Skin of body (tissue), 3 donors: ENCODE measurements at places on chromosomes 1 and 21.

- no peak for DNase-seq
Observed at GRCh38 chr1:70487910-70488665, 77.0 kb downstream of the CTH start.

DNA sequence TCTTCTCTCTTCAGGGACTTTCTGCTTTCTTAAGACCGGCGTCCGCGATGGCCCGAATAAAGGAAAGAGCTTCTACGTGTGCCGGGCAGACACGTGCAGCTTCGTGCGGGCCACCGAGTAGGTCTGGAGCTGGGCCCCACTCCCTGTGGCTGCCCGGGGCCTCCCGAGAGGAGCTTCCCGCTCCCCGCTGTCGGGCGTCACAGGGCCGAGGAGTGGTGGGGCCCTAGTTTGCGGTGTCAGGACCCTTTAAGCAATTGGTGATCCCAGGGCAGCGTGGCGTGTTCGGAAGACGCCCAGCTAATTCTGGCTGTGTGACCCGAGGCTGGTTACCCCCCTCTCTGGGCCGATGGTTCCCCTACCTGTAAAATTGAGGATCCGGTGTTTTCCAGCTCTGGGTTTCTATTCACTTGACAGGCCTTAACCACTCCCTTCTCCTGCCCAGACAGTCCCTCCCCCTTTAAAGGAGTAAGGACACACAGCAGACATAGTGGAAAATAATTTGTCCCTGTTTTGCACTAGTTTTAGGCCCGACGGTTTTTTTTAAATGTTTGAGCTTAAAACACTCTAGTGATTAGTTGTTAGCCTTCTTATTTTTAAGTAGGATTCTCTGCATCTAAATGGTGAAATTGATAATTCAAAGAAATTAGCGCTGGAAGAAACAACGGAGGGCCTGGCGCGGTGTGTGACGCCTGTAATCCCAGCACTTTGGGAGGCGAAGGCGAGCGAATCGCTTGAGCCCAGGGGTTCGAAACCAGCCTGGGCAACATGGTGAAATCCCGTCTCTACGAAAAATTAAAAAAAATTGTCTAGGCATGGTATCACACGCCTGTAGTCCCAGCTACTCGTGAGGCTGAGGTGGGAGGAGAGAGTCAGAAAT is 553 bp downstream of the TTF2 start:
- DNase-seq: peak; percentile 28

DNA sequence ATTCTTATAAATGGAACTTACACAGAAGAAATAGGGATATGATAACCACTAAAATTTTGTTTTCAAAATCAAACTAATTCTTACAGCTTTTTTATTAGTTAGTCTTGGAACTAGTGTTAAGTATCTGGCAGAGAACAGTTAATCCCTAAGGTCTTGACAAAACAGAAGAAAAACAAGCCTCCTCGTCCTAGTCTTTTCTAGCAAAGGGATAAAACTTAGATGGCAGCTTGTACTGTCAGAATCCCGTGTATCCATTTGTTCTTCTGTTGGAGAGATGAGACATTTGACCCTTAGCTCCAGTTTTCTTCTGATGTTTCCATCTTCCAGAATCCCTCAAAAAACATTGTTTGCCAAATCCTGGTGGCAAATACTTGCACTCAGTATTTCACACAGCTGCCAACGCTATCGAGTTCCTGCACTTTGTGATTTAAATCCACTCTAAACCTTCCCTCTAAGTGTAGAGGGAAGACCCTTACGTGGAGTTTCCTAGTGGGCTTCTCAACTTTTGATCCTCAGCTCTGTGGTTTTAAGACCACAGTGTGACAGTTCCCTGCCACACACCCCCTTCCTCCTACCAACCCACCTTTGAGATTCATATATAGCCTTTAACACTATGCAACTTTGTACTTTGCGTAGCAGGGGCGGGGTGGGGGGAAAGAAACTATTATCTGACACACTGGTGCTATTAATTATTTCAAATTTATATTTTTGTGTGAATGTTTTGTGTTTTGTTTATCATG is 42.3 kb upstream of the LAMC2 start:
- DNase-seq: no peak

DNA sequence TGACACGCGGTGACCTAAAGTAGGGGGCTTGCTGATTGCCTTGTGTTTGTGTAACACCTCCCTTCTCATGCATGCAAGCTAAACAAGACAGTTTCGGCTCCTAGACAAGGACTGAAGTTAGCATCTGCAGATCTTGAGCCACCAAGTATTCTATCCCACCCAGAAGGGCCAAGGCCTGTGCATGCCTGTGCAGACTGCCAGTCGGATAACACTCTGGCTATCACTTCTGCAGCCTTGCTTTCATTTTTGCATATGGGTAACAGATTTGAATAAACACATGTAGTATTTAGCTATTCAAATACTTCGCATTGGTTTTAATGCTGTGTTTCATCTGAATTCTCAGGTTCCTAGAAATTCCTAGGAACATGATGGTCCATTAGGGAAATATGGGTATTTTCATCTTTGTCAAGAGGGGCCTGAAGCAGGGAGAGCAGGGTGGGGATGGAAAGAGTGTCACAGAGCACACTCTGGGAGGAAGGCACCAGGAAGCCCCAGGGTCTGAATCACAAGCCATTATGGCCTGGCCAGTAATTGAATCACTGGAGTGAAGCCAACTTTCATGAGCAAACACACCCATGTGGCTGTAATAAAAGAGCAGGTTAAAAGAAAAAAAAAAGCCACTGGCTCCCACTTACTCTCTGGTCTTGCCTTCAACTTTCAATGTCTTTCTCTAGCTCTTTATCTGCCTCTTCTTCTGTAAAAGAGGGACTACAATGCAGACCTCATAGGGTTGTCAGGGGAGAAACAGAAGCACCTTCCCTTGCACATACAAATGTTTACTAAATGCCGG is 28.3 kb downstream of the GADD45A start:
- DNase-seq: no peak

GRCh38 chr21:19510057-19510456 is 1106.5 kb upstream of the TMPRSS15 start:
- DNase-seq: no peak

DNA sequence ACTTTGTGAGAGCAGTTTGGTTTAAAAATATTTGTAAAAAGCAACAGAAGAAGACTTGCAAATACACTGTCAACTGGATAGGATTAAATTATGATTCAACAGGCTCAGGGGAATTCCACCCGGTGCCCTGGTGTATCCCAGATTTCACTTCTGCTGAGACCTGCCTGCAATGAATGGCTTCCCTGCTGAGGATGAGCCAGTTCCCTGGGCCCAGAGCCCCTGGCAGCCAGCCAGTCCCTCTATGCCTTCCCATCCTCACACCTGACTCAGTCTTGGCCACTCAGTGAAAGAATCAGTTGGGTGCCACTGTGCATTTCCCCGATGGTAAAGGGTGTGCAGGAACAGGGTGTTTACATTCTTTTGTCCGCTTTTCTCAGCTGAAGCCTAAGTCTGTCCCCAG is 64.4 kb downstream of the KCTD3 start:
- no peak for DNase-seq

DNA sequence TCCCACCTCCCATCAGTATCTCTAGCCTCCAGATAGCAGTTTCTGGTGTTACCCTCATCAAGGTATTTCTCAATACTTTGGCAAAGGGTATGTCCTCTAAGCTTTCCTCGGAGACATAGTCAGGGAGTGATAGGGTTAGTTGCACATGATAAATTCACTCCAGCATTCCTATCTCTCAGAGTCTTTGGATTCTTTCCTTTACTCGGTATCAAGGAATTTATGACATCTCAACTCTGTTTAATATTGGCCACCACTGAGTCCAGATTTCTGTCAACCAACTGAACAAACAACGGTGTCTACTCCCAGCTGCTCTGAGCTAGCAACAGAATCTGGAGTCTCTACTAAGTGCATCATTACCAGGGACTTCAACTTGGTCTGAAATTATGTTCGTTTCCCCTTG is 233.4 kb downstream of the TM2D1 start:
- DNase-seq: peak; percentile 76

DNA sequence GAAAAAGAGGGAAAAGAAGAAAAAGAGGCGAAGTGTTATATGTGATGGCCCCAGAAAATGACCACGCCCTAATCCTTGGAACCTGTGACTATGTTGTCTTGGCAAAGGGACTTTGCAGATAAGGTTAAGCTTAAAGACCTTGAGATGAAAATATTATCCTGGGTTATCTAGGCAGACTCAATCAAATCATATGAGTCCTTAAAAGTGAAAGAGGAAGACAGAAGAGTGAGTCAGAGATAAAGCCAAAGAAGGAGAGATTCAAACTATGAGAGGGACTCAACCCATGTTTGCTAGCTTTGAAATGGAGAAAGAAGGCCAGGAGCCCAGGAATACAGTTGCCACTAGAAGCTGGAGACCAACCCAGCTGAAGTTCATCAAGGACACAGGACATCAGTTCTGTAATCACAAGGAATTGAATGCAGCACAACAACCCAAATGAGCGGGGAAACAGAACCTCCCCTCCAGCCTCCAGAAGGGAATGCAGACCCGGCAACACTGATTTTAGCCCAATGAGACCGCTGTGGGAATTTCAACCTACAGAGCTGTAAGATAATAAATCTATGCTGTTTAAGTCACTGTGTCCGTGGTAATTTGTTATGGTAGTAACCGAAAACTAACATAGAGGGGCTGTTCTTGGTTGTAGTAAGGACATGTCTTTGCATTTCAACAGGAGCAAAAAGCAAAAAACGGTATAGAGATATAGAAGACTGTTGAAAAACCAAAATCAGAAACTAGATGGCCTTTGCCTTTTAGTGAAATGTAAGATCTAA is 4.2 kb upstream of the RGS8 start:
- no peak for DNase-seq

GRCh38 chr1:29460041-29460610 is 223.8 kb downstream of the PTPRU start:
- DNase-seq: no peak

DNA sequence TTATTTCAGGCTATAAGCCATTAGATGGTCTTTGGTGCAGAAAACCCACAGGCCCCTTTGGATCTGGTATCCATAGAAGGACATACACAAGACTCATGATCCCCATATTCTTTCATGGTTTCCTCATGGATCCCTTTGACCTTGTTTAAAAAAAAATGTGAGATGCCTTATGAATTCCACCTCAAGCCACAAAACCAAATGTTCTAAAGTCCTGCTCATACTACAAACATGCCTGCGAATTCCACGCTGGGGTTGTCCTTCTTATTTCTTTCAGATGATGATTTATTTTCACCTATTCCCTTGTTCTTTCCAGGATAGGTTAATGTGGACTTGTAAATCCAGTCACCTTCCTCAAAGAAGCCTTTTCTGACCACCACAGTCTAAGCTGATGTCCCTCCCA is 256.9 kb upstream of the DPYD start:
- DNase-seq: no peak

GRCh38 chr1:179810367-179810715 is 67.2 kb downstream of the FAM163A start:
- no peak for DNase-seq

DNA sequence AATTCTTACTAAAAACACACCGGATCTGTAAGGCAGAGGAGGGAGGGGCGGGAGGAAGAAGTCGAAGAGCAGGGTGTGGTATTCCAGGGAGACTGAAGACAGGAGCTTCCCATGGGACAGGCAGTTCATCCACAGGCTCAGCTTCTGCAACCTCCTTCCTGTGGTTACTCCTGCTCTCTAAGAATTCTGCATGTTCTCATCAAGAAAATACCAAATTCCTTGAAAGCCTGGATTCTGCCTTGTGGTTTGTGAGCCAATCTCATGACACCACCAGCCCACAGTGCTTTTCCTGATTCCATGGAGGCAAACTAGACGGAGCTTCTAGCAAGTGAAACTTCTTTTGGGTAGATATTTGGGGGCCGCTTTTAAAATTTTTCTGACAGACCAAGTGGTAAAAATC is 1.1 kb upstream of the ST6GALNAC3 start:
- DNase-seq: no peak

DNA sequence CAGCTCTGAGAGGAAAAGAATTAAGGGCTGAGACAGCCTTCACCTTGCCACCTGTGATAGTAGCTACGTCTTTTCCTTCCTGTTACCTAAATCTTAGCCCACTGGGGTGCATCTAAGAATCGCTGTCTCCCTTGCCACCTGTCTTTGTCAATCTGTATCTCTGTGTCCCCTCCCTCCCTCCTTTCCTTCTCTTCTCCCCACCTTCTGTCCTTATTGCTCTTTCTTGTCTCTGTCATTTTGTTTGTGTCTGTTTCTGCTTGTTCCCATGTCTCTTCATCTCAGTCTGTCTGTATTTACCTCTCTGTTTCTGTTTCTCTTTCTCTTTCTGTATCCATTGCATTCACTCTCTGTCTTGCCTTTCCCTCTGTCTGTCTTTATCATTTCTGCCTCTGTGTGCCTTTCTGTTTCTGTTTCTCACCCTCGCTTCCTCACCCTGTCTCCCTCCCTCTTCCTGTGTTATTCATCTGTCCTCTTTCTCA is 30.2 kb downstream of the SLC22A15 start:
- no peak for DNase-seq

GRCh38 chr1:65756616-65757015 is 36.1 kb upstream of the PDE4B start:
- DNase-seq: no peak

GRCh38 chr1:145696630-145696960 is 10.6 kb downstream of the PDZK1 start:
- DNase-seq: no peak

GRCh38 chr1:202162047-202162417 is 1.6 kb upstream of the PTPN7 start:
- DNase-seq: no peak

- DNase-seq: no peak
Observed at GRCh38 chr1:7845761-7846160, 7.1 kb downstream of the UTS2 start.

DNA sequence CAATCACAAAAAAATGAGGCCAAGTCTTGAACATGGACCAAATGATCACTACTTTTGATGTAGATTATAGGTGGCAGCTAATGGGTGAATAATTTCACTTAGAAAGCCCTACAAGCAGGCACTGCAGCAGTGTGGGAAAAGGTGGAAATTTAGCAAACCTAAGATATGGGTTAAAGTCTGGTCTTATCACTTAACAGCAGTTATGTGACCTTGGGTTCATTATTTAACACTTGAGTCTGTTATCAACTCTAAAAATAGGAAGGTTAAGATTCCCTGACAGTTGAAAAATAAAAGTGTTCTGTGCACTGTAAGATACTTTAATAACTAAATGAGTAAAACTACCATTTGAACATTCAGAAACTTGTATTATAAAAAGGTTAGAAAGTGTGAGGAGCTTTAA is 47.5 kb downstream of the SSX2IP start:
- DNase-seq: no peak

DNA sequence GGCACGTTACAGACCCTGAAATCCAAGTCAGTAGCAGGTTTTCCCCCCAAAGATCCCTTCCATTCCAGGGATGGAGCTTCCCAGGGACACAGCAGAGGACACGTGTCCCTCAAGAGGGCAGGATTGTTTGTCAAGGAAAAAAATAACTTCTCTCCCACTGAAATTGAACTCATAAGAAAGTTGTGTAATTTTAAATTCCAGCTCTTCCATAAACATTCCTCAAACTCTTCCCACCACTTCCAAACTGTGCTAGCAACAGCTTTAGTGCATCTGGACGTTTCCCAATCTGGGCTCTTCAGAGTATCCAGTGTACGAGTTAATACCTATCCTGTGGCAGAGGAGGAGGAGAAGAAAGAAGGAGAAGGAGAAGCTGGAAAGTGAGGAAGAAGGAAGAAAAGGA is 79.6 kb downstream of the PSMG1 start:
- peak; percentile 66 for DNase-seq
